ENCODE measurements at places on chromosomes 4 and X.

- DNase-seq, result peak; percentile 23
Measured at GRCh38 chr4:6674500-6675149, 19.1 kb upstream of the S100P start.

- DNase-seq, result no peak
Measured at GRCh38 chrX:7247346-7247745, 99.4 kb upstream of the PUDP start.

DNA sequence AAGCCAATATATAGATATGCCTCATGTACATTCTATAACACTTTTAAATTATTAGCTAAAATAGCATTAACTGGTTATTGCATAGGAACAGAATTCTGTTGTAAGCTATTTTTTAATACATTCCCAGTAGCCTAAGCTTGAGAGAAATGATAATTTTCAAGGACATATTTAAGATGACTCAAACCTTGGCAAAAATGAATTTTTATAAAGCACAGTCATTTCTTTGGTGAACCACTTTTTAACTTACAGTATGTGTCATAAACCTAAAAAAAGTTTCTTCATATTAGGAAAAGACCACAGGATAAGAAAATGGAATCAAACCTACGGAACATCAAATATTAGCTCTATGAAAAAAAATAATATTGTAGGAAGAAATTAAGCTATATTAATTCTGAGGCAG, 986.3 kb downstream of the STIM2 start:
- peak; percentile 4 for DNase-seq

- no peak for DNase-seq
Measured at GRCh38 chr4:73828956-73829355, 7.5 kb upstream of the CXCL6 start.

- DNase-seq, result no peak
Measured at GRCh38 chrX:140501940-140502468, 2.9 kb downstream of the SOX3 start.

DNA sequence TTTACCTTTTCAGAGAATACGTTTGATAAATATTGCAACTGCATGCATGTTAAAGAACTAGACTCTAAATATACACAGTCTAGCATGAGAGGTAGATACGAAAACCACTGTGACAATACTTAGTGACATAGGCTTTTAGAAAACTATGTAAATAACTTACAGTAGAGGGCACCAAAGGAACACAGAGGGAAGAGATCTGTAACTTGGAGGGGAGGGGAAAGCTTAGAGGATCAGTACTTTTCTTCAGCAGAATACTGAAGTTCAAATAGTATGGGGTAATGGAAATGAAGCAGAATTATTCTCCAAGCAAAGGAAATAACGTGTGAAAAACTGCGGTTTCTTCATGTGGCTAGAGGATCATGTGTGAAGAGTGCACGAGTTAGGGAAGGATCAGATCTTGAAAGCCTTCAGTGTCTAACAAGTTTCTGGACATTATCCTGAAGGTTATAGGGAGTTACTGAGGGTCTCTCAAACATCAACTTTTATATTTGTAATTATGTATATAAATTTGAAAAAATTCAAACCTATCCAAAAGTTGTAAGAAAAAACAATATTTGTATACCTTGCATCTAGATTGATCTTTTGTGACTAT, 264.3 kb downstream of the NPFFR2 start:
- DNase-seq, result peak; percentile 55

DNA sequence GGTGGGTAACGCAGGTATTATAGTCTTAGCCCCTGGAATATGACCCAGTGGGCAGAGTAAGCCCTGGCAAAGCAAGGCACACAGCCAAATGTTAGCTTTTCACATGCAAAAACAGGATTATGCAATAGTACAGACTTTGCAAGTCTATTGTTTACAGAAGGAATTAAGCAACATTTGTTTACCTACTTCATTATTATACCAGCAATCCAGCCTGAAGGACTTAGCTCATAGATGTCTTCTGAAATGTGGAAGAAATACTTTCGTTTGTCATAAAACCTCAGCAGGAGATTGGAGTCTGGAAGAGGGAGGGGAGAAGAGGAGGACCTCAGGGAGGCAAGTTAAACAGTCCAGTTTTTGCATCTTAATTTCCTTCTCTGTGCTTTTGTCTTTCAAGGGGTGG, 226.7 kb upstream of the CENPE start:
- peak; percentile 9 for DNase-seq

DNA sequence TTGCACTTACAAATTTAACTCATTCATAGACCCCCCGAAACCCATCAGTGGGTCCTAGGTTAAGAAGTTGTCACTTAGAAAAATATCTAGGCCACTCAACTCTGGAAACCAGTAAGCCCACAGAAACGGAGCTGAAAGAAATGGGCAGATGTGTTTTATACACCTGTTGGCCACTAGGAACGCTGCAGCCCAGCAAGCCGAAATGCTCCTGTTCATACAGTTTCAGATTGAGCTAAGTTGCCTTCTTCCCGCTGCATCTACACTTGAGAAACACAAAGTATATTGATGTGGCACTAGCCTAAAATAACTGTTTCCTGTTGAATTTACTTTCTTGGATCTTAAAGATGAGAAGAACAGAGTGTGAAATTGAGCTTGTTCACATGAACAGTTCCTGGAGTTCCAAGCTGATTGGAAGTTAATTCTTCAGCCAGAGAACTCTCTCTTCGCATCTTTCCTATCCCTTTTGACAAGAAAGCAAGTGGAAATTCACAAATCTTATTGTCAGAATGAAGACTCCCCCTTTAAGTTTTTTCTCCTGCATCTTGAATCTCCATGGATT, 174.1 kb downstream of the RBMX2 start:
- DNase-seq, result peak; percentile 28

DNA sequence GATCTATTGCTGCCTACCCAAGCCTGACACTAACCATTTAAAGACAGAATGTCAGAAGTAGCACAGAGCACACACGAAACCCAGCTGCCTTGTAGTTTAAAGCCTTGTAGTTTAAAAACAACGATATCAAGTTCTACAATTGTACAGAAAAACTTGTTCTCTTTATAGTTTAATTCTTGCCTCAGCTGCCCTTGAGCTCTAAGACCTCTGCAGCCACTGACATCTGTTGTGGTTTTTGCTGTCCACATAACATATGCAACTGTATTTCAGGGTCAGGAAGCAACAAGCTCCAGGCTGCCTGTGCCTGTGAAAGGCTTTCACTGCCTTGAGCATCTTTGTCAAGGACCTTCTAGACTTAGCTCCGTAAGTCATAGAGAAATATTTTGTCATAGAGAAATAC, 227.2 kb downstream of the SPCS3 start:
- DNase-seq, result peak; percentile 79

DNA sequence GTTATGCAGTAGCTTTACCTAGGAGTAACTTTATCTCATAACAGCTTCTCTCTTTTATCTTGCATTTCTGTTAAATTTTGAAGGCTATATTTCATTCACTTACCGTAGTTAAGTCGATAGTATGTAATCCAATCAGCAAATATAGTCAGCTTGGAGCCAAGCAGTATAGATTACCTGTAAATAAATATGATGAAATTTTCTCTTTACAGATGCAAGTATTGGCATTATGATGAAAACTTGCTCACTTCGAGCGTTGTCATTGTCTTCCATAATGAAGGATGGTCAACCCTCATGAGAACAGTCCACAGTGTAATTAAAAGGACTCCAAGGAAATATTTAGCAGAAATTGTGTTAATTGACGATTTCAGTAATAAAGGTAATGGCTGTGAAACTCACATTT, 42.3 kb downstream of the HMGB2 start:
- no peak for DNase-seq

DNA sequence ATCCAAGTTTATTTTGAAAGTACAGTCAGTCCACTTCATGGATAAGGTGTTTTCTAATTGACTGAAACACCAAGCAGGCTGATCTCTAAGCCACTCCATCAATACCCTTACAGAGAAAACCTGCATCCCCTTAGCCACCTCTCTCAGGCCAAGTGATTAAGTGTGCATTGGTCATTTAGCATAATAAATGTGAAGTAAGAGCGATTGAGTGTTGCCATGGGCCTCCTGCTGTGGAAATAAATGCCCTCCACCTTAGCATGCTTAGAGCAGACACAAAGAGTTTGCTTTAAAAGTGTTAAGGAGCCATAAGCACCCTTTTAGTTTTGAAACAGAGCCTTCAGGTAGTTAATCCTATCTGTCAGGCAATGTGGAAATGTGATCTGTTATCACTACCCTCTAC, 386.5 kb downstream of the GPAT3 start:
- DNase-seq, result no peak

DNA sequence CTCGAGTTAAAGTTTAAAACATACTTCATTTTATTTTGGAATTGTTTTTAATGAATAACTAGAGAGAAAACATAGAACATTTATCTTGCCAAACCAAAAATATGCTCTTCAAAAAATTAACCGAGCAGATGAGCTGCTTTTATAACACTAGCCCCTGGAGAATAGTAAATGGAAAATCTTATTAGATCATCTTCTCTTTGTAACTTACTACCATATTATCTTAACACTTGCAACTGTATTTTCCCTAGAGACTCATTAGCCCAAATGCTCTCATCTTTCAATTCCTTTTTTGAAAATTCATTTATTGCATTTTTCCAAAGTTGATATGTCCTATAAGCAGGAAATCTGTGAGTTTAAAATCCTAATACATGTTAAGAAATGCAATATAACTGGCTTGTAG, 143.3 kb downstream of the CAMK2D start:
- DNase-seq, result no peak

- DNase-seq, result no peak
Measured at GRCh38 chrX:133985164-133985966, at the start of gene GPC3. Gene GPC3, minus strand, starts transcription at chrX:133985594.

DNA sequence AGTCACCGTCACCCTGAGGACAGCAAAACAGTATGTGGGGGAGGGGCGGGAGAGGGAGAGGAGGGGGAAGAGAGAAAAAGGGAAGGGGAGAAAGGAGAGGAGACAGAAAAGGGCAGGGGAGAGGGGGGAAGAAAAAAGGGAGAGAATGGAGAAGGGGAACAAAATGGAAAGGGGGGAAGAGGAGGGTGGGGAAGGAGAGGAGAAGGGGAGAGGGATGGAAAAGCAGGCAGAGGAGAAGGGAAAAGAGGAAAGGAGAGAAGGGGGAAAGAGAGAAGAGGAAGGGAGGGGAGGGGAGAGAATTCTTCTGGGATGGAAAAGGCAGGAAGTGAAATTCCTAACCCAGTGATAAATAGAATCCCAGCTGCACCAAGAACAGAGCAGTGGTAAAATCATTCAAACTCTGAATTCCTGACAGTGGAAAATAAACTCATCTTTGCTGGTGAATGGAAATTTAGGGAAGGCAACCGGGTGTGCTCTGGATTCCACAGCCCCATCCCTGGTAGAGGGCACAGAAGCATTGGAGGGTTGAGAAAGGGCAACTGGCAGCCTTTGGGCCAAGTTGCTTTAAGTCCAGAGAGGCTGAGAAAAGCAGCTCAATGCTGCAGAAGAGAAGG, 244.2 kb downstream of the BCOR start:
- no peak for DNase-seq

DNA sequence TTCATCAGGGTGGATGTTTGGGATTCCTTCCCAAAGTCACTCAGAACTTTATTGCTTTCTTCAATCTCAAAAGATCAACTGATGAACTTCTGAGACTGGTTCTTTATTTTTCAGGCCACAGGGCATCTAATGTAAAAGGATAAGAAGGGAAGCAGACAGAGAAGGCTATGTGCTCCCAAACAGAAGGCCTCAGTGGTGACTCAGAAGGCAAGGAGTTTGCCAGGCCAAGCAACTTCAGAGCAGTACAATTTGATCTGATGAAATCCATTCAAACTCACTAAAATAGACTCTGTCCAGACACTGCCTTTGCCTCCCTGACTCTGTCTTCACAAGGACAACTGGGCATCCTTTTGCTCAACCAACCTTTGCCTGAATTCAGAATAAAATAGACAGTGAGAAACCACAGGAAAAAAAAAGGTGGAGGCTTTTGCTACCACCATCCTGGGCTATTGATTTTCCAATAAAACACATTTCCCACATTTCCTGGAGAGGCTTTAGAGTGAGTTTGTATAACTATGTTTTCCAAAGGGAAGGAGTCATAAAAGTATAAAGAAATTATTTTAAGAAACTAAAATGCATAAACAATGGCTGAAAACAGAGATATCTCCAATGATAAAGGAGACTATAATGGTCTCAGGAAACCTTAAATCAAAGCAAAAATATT, 55.2 kb downstream of the ARHGEF6 start:
- peak; percentile 45 for DNase-seq

DNA sequence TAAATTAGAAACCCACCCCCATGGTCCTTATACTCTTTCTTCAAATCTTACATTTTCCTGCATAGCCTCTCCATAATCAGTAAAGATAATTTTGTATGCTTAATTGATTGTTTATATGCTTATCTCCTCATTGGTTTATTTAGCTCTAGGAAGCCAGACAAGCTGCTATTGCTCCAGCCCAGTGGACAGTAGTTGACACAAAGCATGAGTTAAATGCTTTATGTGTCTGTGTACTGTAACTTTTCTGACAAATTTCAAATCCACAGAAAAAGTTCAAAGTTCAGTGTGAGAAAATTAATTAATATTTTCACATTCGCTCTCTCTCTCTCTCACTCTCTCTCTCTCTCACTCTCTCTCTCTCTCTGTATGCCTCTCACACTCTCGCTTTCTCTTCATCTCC, 181.7 kb downstream of the GABRB1 start:
- peak; percentile 11 for DNase-seq

DNA sequence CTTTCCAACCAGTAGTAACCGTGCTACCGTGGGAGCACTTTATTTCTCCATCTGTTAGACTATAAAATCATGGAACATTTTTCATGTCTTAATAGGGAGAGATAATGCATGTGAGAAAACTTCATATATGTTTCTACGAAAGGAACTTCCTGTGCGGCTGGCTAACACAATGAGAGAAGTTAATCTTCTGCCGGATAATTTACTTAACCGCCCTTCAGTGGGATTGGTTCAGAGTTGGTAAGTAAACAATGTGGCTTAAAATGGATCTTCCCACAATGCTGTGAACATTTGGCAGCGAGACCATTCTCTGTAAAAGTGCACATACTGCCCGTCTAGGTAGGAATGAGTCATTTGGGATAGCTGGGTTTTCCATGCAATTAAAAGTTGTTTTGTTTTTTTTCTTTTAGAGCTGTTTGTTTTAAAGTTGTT, 29.6 kb downstream of the PDK3 start:
- DNase-seq, result peak; percentile 59

- DNase-seq, result peak; percentile 85
Measured at GRCh38 chrX:150084496-150085229, 146.4 kb upstream of the EOLA2 start.

DNA sequence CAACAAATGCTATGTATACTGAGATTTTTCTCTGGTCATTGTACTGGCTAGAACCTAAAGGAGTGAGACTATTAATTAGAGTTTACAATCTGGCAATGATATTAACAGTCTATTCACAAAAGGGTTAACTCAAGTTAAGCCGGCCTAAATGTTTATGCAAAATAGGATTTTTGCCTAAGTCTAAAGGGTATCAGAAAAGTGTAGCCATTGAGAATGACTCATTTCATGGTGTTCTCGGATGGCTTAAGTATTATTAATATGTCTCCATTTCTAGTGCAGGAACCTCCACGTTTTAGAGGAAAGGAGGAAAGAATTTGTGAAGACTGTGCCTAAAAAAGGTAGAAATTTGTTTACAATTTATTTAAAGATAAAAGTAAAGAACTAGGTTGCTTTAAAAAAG, 29.8 kb downstream of the DYNLT3 start:
- DNase-seq, result no peak

- no peak for DNase-seq
Measured at GRCh38 chrX:153307276-153308178, 14.0 kb downstream of the PNMA6F start.

- DNase-seq, result no peak
Measured at GRCh38 chrX:46636223-46636622, 62.7 kb downstream of the CHST7 start.
